ENCODE measurements at places on chromosomes 7 and 10.

GRCh38 chr10:42988517-42989395 is 88.1 kb upstream of the RET start:
- DNase-seq = no peak

GRCh38 chr10:15985690-15986089 is 125.4 kb upstream of the MINDY3 start:
- no peak for DNase-seq

GRCh38 chr7:36191292-36191920 is 38.4 kb downstream of the EEPD1 start:
- DNase-seq = no peak

DNA sequence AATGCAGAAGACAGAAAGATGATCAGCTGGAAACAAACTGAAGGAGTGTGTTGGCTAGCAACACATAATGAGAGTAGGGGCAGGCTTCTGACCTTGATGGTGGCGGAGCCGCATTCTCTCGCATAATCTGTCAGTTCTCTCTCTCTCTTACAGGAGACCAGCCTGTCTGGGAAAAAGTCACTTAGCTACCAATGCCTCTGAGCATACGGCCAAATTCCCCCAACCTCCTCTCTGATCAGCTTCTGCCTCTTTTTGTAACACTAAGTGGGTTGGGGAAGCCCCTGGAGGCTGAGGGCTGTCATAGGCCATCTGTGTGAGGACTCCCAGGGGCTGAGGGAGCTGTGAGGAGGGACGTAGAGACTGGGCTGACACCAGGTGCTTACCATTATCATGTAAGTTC is 104.6 kb downstream of the HIPK2 start:
- DNase-seq = no peak

- DNase-seq = no peak
Observed at GRCh38 chr7:159038066-159038465, 106.6 kb downstream of the VIPR2 start.

- DNase-seq = no peak
Observed at GRCh38 chr7:37532636-37533035, 84.0 kb upstream of the ELMO1 start.

- DNase-seq = no peak
Observed at GRCh38 chr10:102596506-102596971, 47.7 kb upstream of the TRIM8 start.

- DNase-seq = no peak
Observed at GRCh38 chr10:79933961-79934360, 14.9 kb downstream of the SFTPD start.
